ENCODE measurements at places on chromosomes 7 and 10.

- no peak for DNase-seq
Observed at GRCh38 chr10:77179015-77179695, 458.5 kb downstream of the KCNMA1 start.

GRCh38 chr10:31929261-31930022 is 811 bp upstream of the ARHGAP12 start:
- DNase-seq, result peak; percentile 12

DNA sequence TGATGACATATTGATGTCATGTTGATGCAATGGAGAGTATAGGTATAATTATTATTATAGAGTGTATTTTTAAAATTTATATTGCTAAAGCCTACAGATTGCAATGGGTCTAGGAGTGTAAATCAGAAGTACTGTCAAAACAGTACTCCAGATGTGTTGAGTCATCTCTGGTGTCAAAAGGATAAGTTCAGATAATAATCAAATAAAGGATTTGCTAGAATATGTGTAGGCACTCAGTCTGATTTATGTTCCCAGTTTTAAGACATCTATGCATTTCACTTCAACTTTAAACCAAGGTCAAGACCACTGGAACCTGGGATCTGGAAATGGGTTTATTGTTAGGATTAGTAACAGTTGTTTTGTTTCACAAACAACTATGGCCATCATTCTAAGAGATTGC is 342.3 kb upstream of the BMPER start:
- DNase-seq, result no peak

DNA sequence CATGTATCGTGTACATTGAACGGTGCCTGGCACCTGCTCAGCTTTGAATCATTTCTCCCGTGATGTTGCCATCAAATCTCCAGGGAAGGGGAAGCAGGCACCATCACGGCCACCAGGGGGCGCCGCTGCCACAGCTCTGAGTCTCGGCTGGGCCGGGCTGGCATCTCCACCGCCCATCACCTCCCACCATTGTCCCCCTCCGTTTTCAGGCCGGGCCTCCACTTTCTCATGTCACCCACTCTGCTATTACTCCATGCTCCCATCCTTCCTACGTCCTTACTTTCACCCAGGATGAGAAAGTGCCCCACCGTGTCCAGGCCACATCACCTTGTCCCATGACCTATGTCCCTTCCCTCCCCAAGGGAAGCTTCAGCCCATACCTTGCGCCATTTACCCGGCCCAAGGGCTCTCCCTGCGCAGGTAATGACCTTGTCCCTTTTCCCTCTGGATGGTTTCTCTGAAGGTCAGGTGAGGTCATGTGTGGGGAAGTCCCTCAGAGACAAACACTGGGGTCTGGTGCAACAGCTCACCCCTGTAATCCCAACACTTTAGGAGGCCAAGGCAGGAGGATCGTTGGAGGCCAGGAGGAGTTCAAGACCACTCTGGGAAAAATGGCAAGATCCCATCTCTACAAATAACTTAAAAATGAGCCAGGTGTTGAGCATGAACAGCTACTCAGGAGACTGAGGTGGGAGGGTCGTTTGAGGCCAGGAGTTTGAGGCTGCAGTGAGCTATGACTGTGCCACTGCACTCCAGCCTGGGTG is 31.8 kb upstream of the OCM2 start:
- peak; percentile 71 for DNase-seq

DNA sequence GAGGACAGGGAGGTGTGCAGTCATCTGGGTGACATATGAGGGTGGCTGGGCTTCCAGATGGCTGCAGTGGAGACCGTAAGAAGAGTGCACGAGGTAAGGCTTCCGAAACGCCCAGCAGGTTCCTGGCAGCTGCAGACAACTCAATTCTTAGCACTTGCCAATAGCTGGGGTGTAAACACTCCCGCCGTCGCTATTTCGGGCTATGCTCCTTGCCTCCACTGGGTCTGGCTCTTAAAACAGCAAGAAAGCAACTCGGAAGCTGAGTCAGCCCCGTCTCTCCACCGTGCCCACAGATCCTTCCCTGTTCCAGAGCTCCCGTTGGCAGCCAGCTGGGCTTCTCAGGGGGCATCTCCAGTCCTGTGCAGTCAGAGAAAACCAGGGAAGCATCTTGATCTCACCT is 6.1 kb upstream of the PDGFA start:
- DNase-seq, result no peak

Measured in T-helper 2 cell (primary cell).